Urothelium cell line (cell line): ENCODE measurements at places on chromosomes 6 and 20.
A peak's percentile ranks its signal among the peaks of the same experiment; 100 is the strongest.

DNA sequence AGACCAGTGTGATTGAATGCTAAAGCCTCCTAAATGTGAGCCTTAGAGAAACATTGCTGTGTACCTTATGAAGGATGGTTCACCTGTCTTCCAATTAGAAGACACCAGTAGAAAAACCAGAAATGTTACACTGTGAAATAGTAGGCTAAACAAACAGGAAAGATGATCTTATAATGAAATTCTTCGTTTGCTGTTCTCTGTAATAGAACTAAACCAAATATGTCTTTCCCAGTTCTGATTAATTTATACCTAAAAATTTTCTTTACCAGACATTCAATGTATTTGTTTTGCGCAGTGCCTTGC, 114.8 kb downstream of the RTN4IP1 start:
- no peak for DNase-seq

DNA sequence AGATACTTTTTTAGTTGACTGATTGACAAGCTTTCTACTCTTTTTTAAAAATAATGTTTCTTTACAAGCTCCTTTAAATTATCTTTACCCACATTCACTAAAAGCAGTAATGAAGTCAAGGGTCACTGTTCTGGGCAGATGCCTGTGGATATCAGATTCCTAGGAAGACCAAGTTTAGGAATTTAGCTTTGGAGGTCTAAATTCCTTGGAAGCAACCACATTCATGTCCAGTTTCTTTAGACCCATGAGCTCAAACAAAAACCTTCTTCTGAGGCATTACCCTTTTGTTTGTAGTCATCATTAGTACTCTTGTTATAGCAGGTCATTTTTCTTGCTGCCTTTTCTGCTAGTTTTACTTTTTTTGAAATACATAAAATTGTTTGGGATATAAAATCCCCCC, 462.9 kb upstream of the JAG1 start:
- DNase-seq = no peak

DNA sequence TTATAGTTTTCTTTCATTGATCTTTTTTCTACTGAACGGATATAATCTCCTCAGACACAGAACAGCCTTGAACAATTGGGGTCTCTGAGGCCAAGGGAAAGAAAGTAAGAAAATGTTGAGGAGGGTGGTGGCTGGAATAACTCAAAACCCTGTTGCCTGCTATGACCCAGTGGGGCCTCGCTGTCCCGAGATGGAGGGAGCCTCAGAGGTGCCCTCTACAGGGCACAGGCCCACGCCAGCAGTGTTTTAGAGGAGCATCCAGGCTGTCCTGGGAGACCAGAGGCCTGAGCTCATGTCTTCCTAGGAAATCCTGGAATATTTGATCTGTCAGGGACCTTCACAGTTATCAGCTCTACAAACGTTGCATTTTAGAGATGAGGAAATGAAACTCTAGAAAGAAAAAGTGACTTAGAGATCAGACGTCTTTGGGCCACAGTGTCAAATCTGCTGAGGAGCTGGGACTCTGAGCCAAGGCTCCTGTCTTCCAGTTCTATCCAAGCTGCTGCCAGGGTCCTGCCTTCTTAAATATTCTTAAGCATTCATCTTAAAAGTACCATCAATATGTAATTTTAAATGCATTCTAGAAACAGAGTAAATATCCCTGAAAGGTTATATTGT, 26.3 kb downstream of the ALDH5A1 start:
- peak; percentile 69 for DNase-seq

GRCh38 chr6:80639181-80639629, 532.7 kb downstream of the BCKDHB start:
- DNase-seq = no peak

DNA sequence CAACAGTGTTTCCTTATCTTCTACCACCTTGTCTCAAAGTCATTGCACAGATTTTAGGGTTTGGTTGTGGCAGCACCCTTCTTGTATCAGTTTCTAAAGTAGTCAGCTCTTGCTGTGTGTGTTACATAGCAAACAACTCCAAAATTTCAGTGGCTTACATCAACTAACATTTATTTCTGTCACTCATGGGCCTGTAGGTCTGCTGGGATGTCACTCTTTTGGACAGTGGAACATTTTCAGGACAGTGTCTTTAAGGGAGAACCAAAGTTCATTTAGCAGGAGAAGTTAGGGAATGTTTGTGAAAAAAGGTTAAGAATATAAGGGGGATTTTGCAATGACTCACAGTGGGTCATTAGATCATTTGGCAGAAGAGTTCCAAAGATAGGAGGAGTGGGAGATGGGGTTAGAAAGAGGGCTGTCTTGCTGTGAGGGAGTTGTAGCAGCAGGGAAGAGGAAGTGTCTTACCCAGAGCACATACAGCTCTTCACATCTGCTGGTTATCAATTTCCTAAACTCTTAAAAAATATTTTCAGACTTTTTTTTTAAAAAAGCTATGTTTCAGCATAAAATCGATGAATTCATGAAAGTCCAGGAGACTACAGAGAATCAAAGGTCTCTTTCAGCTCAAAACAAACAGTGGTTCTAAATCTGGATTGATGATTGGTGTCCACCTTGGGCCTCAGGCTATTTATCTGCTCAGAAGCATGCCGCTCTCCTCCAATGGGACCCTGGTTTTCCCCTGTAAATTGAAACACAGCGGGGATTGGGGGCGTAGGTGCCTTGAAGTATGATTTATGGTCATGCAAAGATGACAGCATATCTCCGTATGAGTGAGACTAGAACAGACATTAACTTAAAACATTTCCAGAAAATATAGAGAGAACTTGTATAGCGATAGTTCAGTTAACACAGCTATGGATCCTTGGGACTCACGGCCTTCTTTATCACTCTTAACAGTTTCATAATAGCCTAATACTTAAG, 117.3 kb downstream of the B3GAT2 start:
- DNase-seq = no peak

- DNase-seq = no peak
These were observed 78.3 kb upstream of the CHD6 start for GRCh38 chr20:41696428-41696827.

GRCh38 chr6:109397020-109397419, 14.8 kb upstream of the CD164 start:
- no peak for DNase-seq

DNA sequence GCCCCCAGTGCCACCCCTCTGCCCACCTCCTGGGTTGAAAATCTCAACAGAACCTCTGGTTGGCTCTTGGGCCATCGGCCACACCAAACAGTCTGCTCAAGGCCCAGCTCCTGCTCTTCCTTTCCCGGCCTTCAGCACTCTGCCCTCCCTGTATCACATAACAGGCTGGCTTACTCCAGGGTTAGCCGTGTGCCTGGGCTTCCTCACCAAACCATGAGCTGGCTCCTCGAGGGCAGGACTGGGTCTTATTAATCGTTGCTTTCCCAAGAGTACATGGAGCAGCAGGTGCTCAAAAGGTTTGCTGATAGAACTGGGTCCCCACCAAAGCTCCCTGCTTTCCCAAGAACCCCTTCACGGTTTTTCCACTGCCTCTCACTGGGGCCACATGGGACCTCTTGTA, 12.7 kb upstream of the FAM83C start:
- DNase-seq = no peak

GRCh38 chr20:43921227-43921780, 6.7 kb downstream of the TOX2 start:
- no peak for DNase-seq

GRCh38 chr6:111987295-111987694, 66.6 kb upstream of the CCN6 start:
- DNase-seq = no peak

GRCh38 chr6:151723152-151723551, 84.3 kb upstream of the ESR1 start:
- DNase-seq = no peak

- no peak for DNase-seq
These were observed 215.1 kb downstream of the SOX4 start for GRCh38 chr6:21808551-21809242.

DNA sequence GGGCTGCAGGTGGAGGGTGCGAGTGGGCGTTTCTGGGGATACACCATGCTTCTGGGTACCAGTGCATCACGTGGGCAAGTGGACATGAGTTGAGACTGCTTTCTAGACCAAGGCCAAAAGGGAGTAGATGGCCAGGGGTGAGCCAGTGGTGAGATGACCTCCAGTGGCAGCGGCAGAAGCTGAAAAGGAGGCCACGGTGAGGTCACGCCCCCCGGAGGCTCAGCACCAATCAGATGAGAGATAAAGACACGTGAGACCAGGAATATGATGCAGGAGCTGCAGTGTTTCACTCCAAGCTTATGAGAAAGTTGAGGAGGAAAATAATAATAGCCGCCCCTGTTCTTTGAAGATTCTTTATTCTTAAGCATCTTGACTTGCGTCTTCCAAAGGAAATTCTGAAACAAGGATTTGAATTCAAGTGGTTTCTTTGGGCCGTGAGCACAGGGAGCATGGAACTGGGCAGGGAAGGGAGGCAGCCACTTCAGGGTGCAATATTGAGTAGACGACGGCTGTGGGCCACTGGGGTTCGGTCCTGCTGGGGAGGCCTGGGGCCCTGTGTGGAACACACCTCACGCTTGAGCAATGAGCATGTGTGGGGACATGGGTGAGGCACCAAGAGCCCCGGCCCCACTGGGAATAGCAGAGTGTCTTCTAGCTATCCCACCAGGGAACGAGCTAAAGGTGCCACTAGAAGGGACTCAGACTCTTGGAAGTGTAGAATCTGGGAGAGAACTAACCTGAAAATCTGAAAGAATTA, 156.7 kb upstream of the LRFN2 start:
- no peak for DNase-seq

GRCh38 chr6:150332939-150333584, 35.8 kb upstream of the IYD start:
- no peak for DNase-seq

GRCh38 chr20:63061051-63061770, 54.4 kb upstream of the BHLHE23 start:
- DNase-seq = no peak

DNA sequence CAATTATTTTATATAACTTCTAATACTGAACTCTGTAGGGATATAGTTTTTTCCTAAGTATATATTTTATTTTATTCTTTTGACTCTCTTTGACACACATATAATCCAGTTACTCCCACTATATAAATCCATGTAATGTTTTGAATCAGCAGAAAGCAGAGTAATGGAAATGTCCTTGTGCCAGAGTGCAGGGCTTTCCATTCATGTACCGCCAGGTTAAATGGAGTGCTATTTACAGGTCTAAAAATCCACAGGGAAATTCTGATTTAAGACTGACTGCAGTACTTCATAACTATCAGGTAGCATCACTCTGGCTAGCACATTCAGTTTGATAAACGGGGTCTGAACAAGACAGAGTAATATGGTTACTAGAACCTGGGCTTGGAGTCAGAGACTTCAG, 626.8 kb downstream of the COL12A1 start:
- DNase-seq = no peak

- no peak for DNase-seq
These were observed 38.4 kb downstream of the BMP5 start for GRCh38 chr6:55836945-55837344.

- no peak for DNase-seq
These were observed 1.2 kb upstream of the SLC17A9 start for GRCh38 chr20:62951143-62951895.

- DNase-seq = no peak
These were observed 30.6 kb upstream of the GRM4 start for GRCh38 chr6:34176261-34177031.

GRCh38 chr6:82687855-82688254, 324.2 kb downstream of the TPBG start:
- no peak for DNase-seq

- no peak for DNase-seq
These were observed 369.3 kb downstream of the GRIK2 start for GRCh38 chr6:101762851-101763250.

DNA sequence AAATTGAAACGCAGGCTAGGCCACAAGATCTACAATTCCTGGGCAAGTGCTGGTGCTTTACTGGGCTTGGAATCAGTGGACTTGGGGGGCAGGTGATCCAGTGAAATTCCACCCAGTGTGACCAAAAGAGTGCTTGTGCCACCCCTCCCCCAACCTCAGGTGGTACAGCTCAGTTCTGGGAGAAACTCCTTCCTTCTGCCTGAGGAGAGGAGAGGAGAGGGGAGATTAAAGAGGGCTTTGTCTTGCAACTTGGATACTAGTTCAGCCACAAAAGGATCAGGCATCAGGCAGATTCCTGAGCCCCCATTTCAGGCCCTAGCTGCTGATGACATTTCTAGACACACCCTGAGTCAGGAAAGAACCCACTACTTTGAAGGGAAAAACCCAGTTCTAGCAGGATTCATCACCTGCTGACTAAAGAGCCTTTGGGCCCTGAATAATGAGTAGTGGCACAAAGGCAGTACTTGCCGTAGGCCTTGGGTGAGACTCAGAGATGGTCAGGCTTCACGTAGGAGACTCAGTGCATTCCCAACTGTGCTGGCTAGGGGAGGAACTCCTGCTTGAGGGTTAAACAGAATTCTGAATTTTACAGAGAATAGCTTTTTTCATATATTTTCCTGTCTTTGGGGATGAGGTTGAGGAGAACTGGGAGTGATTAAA, 446.7 kb downstream of the BMP2 start:
- DNase-seq = no peak

DNA sequence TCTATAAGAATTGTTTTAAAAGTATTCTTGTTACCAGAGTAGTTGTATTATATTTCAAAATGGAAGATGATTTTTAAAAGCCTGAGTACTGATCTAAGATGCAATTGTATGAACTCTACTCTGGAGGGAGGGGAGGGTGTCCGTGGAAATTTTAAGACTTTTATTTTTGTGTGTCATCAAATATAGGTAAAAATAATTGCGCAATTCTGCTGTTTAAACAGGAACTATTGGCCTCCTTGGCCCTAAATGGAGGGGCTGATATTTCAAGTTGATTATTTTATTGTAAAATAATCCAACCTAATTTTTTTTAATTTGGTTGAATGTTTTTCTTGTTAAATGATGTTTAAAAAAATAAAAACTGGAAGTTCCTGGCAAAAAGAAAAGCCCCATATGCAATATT, 38.1 kb upstream of the RPP40 start:
- DNase-seq = no peak

GRCh38 chr6:148146717-148147462, 195.7 kb upstream of the SASH1 start:
- DNase-seq = peak; percentile 51

DNA sequence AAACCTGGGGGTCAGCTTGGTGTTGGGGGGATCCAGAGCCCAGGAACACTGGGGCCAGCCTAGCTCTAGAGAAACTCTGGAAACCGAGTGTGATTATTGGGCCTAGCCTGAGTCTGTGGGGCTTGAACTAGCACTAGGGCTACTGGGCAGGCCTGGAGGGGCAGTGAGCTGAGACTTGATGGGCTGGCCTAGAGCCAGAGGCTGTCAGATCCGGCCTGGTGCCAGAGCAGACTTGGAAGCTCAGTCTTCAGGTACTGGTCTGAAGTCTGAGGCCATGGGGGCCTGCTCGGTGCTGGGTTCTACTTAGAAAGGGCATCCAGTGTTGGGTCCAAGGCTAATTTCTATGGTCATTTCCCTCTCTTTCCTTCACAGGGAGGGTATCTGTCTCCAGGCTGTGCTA, 2.7 kb downstream of the DEFB112 start:
- no peak for DNase-seq

DNA sequence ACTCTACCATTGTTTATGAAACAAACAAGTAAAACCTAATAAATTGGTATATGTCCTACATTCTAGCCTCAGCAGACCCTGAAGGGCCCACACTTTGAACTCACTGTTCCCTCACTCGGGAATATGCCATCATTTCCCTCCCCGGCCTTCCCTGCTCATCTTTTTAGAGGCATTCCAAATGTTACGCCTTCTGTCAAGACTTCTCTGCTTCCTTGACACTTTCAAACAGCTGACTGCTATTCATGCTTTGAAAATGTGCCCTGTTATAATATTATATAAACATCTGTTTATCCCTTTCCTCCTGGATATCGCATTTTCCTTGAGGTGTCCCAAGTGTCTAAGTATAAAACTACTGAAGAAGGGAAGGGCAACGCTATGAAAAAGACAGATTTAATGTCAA, 249.5 kb upstream of the THEMIS start:
- DNase-seq = no peak
